ENCODE measurements at places on chromosomes 12 and 14.

- no peak for DNase-seq
Observed at GRCh38 chr14:99664058-99664936, 19.4 kb downstream of the HHIPL1 start.

DNA sequence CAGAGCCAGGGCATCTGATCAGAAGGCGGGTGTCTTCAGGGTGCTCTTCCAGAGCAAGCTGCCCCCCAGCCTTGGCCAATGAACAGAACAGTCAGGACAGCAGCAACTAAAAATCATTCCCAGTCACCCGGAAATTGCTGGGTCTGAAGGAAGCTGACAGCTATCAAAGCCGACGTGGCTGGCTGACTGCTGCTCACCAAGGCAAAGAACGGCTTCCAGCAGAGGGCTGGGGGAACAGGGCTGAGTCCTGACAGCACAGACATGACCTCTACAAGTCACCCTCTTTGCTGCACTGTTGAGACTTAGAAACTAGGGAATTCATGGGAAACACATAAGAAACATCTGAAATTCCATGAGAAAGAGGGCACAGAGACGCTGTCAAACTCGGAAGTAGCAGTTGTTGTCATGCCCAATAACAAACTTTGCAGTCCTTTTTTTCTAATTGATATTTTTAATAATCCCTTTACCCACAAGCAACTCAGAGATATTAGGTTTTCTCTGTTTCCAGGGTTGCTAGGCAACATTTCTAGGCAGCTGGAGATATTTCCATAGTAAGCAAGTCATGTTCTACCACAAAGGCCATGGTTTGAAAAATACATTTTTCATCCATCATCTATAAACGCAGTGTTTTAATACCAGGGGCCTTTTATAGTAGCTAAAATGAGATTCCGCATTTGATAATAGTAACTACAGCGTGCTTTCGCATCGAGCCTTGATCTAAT, 365.2 kb downstream of the SEC23A start:
- no peak for DNase-seq

- DNase-seq: no peak
Observed at GRCh38 chr14:34018564-34019244, 67.8 kb upstream of the EGLN3 start.

- DNase-seq: peak; percentile 95
Observed at GRCh38 chr12:47576289-47576945, 129.4 kb downstream of the RPAP3 start.

- DNase-seq: no peak
Observed at GRCh38 chr12:32052212-32052713, 54.4 kb upstream of the BICD1 start.

- DNase-seq: no peak
Observed at GRCh38 chr12:15634010-15634683, 155.0 kb downstream of the EPS8 start.

DNA sequence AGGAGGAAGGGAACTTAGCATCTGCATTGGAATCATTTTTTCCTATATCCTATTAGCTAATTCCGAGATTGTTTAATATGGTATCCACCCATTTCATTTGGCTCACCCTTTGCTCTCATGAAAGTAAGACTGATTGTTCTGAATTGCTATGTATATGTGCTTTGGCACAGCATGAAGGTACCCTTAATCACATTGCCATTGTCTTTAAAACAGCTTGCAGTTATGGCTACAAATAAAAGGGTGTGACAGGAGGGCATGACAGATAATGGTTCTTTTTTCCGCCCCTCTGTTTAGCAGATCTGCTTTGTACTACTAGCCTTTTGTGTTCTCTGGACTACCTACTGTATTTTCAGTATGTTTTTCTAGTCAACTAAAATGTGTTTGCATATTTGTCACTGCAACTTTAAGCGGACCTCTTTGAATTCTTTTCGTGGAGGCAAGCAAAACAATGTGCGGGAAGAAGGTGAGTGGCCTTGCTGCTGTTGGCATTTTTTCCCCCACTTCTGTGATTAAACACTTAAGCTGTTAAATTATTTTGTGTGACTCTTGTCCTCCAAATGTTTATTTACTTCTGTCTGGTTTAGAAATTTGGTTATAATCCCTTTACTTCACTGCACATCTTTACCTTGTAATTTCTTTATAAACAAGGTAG, 35.8 kb downstream of the FBXO34 start:
- peak; percentile 83 for DNase-seq

DNA sequence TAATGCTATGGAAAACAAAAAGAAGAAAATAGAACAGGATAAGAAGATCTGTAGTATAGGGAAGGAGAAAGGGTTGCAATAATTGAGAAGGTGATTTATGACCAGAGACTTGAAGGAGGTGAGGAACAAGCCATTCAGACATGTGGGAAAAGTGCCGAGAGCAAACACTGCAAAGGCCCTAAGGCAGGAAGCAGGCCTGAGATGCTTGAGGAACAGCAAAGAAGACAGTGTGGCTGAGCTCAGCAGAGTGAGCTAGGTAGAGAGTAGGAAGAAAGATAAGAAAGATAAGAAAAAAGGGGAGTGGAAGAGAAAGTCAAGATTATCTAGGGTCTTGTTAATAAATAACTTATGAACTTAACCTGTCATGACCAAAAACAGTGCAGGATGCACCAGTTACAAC, 671.8 kb downstream of the RPS29 start:
- DNase-seq: no peak

DNA sequence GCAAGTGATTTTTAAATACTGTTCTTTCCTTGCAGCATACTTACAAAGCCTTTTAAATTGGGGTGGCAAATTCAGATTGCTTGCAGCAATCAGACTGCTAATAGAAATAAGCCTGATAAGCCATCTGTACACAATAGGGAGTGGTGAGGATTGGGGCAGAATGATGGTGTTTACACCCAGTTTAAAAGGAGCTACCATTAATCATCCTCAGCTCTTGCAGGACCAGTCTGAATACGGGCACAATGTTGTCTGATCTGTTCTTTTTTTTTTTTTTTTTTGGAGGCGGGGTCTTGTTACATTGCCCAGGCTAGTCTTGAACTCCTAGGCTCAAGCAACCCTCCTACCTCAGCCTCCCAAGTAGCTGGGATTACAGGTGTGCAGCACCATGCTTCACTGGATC, 50.1 kb upstream of the REP15 start:
- peak; percentile 8 for DNase-seq

GRCh38 chr12:125544960-125545359, 479.7 kb downstream of the AACS start:
- DNase-seq: no peak

DNA sequence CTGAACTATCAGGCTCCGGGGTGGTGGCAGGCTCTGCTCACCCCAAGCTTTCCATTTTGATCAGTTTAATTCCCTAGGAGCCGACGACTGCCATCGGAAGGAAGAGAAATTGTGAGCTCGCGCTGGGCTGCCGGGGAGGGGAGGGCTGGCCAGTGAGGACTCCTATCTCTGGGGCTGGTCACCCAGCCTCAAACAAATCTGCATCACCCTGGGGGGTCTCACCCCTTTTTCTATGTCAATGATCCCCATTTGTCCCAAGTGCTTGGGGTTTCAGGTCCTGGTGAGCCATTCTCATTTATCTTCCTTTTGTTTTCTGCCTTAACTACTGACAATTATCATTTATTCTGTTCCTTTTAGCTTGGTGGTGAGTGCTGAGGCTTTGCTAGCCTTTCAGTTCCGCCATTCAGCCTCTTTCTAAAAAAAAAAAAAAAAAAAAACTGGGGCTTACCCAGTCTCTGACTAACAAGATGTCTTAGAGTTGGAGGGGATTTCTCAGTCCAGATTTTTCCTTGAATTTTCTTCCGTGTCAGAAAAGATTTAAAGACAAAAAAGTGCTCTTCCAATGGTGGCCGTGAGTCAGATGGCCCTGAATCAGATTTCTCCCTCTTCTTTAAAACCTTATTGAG, 22.8 kb upstream of the USP44 start:
- no peak for DNase-seq

DNA sequence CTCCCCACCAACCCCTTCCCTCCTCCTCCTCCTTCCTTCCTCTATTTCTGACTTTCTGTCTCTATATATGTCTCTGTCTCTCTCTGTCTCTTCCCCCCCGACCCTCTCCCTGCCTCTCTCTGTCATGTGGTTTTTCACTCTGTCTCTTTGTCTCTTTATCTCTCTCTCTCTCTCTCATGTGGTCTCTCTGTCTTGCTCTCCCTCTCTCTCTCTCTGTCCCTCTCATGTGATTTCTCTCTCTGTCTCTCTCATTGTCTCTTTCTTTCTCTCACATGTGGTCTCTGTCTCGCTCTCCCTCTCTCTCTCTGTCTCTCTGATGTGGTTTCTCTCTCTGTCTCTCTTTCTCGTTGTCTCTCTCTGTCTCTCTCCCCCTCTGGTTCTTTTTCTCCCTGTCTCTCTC, 59.3 kb downstream of the PHETA1 start:
- DNase-seq: no peak

DNA sequence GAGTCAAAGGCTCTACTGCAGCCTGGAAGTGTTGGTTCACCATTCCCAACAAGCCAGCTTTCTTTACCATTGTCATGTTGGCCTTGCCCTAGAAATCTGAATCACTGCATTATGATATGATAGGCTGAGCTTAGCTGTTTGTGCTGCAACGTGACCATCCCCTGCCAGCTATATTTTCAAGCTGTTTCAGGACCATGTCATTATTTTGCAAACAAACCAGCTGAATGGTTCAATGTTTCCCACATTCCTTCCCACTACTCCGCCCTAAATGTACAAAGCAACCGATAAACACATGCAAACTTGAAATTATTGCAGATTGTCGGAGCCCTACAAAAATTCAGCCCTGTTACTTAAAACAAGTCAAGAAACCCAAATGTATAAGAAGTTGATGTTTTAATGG, 136.1 kb downstream of the KICS2 start:
- DNase-seq: no peak

GRCh38 chr12:15494329-15495046, 172.2 kb downstream of the PTPRO start:
- DNase-seq: no peak

GRCh38 chr12:52358575-52359350, 8.5 kb downstream of the KRT85 start:
- DNase-seq: peak; percentile 84

DNA sequence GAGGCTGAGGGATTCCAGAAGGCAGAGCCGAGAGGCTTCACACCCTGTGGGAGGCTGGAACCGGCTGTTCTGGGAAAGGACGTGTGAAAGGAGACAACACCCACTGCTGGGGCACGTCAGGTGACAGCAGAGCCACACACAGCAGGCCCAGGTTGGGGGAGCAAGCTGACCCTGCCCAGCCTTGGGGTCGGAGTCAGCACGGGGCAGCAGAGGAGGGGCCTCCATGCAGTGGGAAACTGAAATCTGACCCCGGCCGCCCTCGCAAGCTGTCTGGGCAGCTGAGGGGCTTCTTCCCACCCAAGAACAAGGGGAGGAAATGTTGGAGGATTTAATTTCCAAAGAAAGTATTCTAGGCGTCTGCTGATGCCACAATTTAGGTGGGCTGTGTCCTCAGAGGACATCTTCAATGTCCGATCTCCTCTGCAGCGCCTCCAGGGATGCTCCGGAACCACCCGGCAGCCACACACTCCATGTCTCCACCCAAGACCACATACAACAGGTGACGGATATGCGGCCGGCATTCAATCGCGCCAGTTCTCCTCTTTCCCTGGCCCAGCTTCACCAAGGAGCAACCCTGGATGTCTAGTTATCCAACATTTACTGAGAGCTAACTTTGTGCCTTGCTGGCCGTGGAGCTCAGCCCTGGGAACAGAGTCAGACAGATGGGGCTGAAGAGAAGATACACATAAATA, 30.7 kb downstream of the SNRNP35 start:
- DNase-seq: no peak

- DNase-seq: no peak
Observed at GRCh38 chr14:52338051-52338681, 24.1 kb downstream of the PTGER2 start.

GRCh38 chr12:132946246-132946820, 9.8 kb downstream of the ZNF605 start:
- DNase-seq: no peak

DNA sequence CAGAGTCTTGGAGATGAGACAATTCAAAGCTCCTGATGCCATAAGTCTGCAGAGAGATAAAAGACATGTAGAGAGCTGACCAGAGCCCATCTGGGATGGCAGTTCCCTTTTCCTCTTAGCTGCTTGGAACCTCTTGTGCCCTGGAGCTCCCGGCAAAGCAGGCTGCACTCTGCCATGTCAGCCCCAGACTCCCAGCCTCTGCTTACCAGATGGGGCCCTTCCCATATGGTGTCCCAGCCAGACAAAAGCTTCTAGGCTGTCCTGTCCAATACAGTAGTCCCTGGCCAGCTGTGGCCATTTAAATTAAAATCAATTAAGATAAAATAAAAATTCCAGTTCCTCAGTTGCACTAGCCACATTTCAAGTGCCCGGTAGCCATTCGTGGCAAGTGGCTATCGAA, 303.9 kb downstream of the TTC6 start:
- DNase-seq: no peak

GRCh38 chr14:59013672-59014298, 174.7 kb upstream of the DAAM1 start:
- no peak for DNase-seq

GRCh38 chr14:78752518-78753188, 582.5 kb downstream of the NRXN3 start:
- DNase-seq: no peak

DNA sequence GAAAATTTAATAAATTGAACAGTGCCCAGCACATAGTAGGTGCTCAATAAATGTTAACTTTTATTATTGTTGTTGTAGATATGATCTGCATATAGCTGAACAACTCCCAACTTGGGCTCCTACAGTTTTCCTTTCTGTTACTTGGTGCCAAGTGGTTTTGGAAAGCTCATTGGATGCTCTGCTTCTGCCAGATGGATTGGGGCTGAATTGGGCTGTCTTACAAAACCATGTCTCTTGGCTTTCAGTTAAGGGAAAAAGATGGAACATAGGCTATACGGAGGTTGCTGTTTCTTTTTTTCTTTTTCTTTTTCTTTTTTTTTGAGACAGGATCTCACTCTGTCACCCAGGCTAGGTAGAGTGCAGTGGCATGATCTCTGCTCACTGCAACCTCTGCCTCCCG, 140.7 kb upstream of the PWP1 start:
- DNase-seq: no peak

DNA sequence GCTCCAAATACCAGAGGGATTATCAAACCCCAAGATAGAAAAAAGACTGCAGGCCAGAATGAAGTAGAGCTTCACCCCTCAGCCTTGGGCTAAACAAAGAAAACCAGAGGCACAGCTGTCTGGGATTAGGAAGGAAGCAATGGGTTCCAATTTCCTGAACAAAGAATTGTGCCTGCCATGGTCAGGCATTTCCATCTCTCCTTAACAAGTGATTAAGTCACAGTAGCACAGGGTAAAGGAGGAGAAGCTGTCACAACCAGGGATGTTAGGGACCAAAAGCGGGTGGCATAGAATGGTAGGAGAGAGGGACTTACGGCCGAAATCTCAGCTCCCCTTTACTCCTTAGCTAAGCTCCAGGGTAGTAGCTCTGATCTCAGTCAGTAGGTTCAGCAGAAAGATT, 33.9 kb downstream of the SPTLC2 start:
- DNase-seq: no peak
